GM10248 (cell line): ENCODE measurements at places on chromosomes 13 and 19.

DNA sequence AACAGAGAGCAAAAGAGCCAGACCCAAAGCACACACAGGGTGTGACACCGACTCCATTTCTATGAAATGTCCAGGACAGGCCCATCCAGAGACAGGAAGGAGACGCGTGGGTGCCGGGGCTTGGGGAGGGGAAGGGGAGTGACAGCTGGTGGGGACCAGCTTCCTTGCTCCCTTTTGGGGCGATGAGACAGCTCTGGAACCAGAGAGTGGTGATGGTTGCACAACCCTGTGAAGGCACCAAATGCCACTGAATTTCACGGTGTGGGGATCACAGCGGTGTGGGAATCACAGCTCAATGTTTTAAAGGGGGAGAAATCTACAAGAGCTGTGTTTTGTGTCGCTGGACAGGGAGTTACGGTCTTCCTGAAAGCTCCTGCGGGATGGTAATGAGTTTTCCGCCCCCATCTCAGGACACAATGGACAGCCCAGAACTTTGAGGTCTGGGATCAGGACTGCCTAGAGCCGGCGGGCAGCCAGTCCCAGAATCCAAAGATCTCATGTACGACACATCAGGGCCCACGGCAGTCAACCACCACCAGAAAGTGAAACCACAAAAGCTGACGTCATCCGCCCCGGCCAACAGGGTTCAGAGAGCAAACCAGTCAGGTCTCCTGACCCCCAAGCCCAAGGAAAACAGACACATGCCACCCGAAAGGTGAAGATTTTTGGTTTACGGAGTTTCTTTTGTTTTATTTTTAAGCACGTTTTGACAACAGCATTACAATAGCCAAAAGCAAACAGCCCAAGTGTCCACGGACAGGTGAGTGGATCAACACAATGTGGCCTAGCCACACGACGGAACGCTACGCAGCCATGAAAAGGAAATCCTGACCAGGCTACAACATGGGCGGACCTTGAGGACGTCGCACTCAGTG is 7.3 kb downstream of the SGTA start:
- peak; percentile 74 for DNase-seq

GRCh38 chr19:2494084-2494446 is 18.1 kb downstream of the GADD45B start:
- no peak for DNase-seq

GRCh38 chr13:60757501-60758215 is 360.6 kb downstream of the TDRD3 start:
- no peak for DNase-seq

DNA sequence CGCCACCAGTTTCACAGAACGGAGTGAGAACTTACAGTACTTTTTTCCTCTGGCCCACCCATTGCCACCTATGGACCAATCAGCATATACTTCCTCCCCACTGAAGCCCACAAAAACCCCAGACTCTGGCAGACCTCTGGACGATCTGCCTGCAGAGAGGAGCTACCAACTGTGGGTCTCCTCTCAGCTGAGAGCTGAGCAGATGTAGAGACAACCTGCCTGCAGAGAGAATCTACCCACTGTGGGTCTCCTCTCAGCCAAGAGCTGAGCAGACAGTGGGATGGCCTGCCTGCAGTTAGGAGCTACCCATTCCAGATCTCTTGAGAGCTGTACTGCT is 69.7 kb downstream of the PIBF1 start:
- no peak for DNase-seq

DNA sequence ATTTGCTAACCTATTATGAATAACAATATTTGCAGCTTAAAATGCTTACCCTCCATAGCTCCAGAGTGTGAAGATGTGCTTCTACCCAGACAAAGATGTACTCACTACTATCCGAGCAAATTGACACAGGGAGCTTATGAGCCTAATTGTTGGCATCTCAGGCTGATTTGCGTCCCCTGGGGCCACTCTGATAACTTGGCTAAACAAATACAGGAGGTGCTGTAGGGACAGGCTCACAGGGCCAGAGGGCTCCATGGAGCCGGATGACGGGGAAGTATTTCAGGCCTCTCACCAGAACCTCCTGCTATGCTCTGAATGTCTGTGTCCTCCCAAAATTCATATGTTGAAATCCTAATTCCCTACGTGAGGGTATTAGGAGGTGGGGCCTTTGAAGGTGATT is 26.7 kb upstream of the C19orf12 start:
- no peak for DNase-seq
